ENCODE measurements at places on chromosomes 11 and 22.

DNA sequence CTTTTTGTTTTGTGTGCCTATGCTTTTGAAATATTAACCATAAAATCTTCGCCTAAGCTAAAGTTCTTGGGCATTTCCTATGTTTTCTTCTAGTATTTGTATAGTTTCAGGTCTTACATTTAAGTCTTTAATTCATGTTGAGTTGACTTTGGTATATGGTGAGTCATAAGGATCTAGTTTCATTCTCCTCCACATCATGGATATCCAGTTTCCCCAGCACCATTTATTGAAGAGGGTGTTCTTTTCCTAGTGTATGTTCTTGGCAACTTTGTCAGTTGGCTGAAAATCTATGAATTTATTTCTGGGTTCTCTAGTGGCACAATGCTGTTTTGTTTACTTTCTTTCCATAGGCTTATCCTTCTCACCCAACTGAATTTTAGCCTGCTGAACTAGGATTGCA is 49.0 kb downstream of the CTSC start:
- DNase-seq, result no peak

- DNase-seq, result no peak
Measured at GRCh38 chr22:48951836-48952235, 875.8 kb downstream of the BRD1 start.

- no peak for DNase-seq
Measured at GRCh38 chr11:123129920-123130319, 65.1 kb downstream of the CLMP start.

DNA sequence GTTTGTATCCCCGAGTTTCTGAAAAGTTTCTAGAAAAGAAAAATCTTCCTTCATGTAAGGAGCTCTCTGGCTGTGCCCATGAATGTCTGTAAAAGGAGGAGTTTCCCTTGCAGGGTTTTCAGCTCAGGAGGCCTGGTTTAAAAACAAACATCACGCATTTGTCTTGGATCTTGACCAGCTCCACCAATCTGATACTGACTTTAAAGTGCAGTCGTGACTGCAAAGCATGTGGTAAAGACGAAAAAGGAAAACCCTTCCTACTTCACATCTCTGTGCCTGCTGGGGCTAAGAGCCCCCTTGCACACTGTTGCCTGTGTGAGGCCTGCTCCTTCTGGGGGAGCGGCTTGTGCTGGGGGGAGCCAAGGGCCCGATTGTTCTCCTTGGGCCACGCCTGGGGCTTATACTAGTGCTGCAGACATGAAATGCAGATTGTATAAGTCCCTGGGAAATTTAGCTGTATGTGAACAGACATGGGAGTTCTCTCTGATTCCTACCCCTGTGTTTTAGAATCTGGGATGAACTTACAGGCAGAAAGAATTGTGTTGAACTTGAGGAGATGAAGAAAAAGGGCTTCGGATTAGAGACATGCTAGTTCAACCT is 62.1 kb downstream of the ADAMTS15 start:
- no peak for DNase-seq

GRCh38 chr11:1012740-1013630 is 23.5 kb downstream of the MUC6 start:
- DNase-seq, result no peak

DNA sequence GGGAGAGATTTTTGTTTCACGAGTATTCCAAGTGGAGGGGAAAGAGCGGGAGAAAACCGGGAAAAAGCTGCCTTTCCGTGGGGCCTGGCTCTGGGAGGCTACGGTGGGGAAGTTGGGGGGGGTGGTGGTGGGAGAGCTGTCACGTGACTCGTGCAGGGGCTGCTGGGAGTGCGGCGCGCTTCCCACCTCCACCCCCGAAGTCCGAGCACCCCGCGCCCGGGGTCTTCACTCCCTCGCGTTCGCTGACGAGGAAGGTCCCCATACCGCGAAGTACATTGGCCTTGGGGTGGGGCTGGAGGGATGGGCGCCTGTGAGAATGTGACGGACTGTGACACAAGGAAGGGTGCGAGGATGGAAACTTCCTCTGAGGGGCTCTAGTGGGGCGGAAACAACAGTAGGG is at the start of gene TEX12:
Gene TEX12 (plus strand): TSS at position 228 of the 400 bp plus-strand sequence. CDS start 1,897 bp downstream, outside the sequence.
- no peak for DNase-seq

GRCh38 chr11:5597953-5598352 is 1.5 kb downstream of the TRIM6 start:
- no peak for DNase-seq

- no peak for DNase-seq
Measured at GRCh38 chr11:2661173-2662023, 38.4 kb downstream of the KCNQ1OT1 start.

Data from stimulated activated naive CD8-positive, alpha-beta T cell treated with anti-CD3 and anti-CD28 coated beads, Interleukin-15, Interleukin-2, amounts not matched to agents 100 U/mL and 50 U/mL, for 24 hours (primary cell).